ENCODE measurements at places on chromosomes 11 and 22.
A peak's percentile ranks its signal among the peaks of the same experiment; 100 is the strongest.

- DNase-seq, result no peak
These were observed at the start of gene GALR3 for GRCh38 chr22:37823134-37823985. TSS of gene GALR3 (plus strand) at chr22:37823382. CDS start at chr22:37823407, 25 bp downstream.

- DNase-seq, result no peak
These were observed 43.9 kb upstream of the ACCSL start for GRCh38 chr11:44003736-44004451.

DNA sequence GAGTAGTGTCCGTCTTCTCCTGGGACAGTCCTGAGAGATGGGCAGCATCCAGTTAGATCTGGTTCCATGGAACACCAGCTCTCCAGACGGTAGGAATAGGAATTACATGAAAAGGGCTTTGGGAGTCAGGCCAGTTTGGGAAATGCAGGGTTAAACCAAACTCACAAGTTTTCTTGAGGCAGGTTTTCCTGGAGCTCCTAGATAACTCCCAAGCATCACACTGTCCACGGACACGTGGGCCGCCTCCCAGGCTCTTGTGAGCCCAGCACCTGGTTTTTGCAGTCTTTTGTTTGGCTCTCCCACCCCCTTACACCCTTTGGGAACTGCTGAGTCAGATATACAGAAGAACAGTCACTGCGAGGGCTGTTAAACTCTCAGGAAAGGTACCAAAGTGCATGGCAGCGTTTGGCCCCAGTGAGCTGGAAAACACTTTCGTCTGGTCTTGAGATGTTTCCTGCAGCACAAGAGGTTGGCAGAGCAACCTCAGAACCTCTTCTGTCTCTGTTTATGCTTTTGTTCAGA, 90.0 kb downstream of the BCR start:
- DNase-seq, result no peak

GRCh38 chr11:119373921-119374631, 7.4 kb downstream of the USP2 start:
- DNase-seq, result peak; percentile 83

- no peak for DNase-seq
These were observed 3.5 kb downstream of the ARRB1 start for GRCh38 chr11:75347781-75348566.

DNA sequence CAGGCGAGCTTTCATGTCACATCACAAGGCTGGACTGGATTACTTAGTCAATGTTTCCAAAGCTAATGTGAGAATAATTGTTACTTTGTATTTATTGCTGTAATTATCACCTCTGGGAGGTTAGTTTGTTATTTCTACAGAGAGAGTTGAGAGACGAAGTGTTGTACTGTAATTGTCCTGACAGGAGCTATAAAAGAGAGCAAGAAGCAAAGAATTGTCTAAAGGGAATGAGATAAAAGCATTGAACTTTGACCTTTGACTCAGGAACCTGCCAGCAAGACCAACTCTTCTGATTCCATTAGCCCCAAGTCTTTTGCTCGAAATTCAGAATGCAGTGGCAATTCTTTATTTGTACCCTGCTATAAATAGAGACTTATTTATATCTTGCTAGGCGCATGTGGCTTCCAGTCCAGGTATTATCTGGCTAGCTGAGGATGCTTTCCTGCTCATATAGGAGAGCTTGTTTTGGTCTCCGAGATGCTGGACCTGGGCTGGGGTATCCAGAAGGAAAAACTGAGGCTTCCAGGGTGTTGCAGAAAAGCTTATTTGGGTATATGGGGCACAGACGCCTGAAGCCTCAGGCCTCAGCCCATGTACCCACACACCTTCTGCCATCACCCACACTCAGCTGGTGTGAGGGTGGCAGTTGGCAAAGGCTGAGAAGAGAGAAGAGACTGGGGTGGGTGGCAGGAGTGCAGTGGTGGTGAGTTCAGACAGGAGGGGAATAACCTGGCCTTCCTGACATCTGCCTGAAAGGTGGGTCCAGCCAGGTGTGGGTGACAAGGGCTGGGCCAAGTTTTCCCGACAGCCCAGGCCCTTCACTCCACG, 40.7 kb downstream of the SYT13 start:
- DNase-seq, result no peak

- DNase-seq, result no peak
These were observed 32.3 kb downstream of the TPBGL start for GRCh38 chr11:75272821-75273301.

- DNase-seq, result no peak
These were observed 36.8 kb upstream of the OR5P2 start for GRCh38 chr11:7833527-7833926.

DNA sequence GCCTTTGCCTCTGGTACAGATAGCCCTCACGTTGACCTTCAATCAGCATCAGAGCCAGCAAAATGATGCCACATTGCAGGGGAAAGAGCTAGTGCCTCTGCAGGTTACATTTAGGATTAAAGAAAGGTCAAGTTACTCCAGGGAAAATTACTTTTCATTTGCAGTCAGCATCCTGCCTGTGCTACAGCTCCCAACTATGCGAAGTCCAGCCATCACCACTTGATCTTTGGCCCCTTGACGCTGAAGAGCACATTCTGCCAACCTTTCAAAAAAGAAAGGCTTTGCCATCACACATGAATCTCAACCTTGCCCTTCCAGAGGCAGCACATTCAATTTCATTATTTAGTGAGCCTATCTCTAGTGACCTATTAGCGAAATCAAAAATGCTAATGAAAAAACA, 11.3 kb downstream of the FJX1 start:
- DNase-seq, result no peak

GRCh38 chr11:2416765-2417164, 16.2 kb downstream of the TSSC4 start:
- DNase-seq, result no peak

DNA sequence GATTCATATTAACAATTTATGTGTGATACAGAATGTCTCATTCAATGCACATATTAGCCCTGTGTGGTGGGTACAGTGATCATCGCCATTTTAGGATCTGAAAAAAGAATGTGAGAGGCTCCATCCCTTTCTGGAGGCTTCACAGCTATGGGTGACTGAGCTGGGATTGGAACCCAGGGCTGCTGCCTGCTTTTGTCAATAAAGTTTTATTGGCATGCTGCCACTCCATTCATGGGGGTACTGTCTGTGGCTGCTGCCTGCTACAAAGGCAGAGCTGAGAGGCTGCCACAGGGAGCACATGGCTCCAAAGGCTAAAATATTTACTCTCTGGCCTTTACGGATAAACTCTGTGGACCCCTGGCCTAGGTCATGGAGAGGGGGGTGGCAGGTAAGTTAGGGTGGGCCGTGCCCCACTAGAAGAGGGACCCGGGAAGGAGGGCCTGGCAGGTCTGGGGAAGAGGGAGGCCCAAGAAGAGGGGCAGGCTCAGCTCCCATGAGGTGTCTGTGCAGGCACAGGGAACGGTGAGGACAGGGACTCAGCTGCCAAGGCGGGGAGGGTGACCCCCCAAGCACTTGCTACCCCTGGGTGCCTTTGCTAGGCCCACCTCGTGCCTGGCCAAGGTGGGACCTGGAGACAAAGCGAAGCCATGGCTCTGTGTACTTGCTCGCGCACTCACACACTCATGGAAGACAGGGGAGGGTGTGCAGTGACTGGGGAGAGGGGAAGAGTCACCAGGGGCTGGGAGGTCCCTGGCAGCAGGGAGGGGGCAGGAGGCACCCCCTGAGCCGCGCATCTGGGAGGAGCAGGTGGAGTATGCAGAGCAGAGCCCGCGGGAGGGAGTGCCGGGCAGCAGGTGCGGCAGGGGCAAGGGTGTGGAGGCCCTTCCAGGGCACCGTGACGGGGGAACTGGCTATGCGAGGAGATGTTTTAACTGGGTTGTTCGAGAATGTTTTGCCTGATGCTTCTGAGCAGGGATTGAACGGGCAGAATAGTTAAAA, 335.3 kb downstream of the CTTN start:
- no peak for DNase-seq

DNA sequence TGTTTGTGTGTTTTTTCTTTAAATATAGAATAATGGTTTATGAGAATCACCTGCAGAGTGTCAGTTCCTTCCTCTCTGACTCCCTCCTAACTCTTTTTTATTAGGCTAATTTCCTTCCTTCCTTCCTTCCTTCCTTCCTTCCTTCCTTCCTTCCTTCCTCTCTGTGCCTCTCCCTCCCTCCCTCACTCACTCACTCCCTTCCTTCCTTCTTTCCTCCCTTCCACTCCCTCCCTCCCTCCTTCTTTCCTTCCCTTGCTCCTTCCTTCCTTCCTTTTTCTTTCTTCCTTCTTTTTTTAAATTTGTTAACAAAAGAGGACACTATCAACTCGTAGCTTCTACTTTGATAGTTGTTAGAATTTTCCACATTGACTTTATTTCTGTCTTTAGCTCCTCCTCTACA, 152.3 kb upstream of the SEZ6L start:
- DNase-seq, result no peak

- no peak for DNase-seq
These were observed 1.1 kb downstream of the CSTF3 start for GRCh38 chr11:33160136-33160535.

DNA sequence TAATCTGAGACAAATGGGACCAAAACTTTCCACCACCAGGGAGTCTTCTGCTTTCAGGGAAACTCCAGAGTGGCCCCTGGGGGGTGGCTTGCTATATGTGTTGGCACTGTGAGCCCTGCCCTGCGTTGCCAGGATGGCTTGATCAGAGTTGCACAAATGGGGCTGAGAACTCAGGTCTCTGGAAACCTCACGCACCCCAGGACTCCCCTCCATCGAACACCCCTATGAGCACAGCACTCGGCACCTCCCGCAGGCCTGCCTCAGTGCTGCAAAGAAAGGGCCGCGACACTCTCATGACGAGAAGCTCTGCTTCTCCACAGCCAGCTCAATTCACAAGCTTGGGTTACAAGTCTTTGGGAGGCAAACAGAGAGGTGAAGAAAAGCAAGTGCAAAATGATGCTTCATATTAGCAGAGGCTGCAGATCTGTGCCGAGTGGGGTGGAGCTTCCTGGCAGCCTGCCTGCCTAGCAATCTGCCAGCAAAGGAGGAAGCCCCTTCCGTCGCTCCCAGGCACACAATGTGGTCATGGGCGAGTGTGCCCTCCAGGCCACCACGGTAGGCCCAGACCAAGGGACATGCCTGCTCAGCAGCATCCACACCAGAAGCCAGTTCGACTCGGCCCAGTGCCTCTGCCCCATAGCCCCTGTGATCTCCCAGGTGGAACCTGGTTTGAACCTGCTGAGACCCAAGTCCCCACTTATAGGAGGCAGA, 55.7 kb downstream of the MYH9 start:
- no peak for DNase-seq

DNA sequence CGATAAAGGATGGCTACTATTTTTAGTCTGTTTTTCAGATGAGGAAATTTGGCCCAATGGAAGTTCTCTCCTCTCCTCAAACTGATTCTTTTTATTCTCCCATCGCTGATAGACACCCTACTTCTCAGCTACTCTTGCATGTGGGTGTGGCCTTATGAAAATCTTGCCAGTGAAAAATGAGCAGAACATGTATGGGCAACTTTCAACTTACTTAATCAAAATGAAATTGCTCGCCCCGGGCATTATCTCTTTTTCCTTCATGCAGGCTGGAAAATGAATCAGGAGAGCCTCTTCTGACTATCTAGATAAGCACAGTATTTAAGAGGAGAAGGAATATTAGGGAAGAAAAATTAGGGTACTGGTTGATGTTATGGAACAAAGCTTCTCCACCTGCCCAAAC, 2354.7 kb upstream of the RAG2 start:
- no peak for DNase-seq

GRCh38 chr11:93704237-93704636, 37.1 kb downstream of the TAF1D start:
- DNase-seq, result no peak

All from HuH-7 (cell line).